Midbrain (tissue), 1 donor: ENCODE measurements at places on chromosomes 16 and 17.

- no peak for DNase-seq
These were observed 205.2 kb downstream of the STX8 start for GRCh38 chr17:9370467-9370866.

GRCh38 chr17:10251212-10251948 lies 53.0 kb upstream of the GAS7 start:
- no peak for DNase-seq

DNA sequence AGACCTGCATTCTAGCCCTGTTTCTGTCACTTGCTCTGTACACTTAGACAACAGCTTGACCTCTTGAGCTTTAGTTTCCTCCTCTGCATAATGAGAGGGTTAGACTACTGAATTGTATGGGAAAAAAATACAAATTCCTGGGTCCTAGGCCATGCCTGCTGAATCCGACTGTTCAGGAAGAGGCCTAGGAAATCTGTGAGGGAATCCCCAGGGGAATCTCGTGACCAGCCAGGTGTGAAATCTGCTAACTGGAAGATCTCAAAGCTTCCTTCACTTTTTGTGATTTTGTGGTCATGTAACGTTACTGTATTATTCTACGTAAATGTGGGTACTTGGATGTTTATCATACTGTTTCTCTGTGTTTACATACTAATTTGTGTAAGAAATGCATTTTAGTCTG lies 58.2 kb downstream of the CYLD start:
- no peak for DNase-seq

- no peak for DNase-seq
These were observed 16.0 kb downstream of the GUCY2D start for GRCh38 chr17:8018436-8018835.

- DNase-seq: no peak
These were observed 83.7 kb downstream of the RTN4RL1 start for GRCh38 chr17:1941272-1942065.

DNA sequence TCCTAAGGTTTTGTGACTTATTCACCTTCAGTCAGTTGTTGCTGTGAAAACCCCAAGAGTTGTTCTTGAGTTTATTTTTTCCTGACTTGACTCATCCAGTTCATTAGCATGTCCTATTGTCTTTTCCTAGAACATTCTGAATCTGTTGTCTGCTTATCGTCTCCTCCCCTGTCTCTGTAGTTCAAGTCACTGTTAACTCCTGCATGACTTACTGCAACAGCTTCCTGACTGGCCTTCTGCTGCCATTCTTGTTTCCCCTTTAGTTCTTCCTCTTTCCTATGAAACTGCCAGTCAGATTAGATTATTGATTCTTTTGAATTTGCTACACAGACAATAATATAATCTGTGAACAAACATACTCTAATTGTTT lies 161.5 kb downstream of the FTO start:
- DNase-seq: peak; percentile 48

- no peak for DNase-seq
These were observed 741 bp downstream of the PLK1 start for GRCh38 chr16:23679274-23679985.

GRCh38 chr16:17970816-17971331 lies 365.7 kb downstream of the NPIPA8 start:
- no peak for DNase-seq

DNA sequence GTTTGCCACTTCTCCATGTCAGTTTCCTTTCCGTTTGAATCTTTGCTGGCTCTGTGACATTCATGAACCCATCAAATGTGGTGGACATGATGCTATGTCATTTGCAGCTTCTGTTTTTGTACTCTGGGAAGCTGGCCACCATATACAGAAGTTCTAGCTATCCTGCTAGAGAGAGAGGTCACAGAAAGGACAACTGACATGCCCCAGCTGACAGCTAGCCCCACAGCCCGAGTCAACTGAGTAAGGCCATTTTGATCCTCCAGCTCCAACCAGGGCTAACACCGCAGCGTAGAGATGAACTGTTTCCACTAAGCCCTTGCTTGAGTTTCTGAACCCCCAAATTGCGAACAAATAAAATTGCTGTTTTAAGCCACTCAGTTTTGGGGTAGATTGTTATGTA lies 33.8 kb downstream of the CCDC42 start:
- no peak for DNase-seq

- DNase-seq: no peak
These were observed 54.2 kb downstream of the SREBF1 start for GRCh38 chr17:17782523-17783115.

DNA sequence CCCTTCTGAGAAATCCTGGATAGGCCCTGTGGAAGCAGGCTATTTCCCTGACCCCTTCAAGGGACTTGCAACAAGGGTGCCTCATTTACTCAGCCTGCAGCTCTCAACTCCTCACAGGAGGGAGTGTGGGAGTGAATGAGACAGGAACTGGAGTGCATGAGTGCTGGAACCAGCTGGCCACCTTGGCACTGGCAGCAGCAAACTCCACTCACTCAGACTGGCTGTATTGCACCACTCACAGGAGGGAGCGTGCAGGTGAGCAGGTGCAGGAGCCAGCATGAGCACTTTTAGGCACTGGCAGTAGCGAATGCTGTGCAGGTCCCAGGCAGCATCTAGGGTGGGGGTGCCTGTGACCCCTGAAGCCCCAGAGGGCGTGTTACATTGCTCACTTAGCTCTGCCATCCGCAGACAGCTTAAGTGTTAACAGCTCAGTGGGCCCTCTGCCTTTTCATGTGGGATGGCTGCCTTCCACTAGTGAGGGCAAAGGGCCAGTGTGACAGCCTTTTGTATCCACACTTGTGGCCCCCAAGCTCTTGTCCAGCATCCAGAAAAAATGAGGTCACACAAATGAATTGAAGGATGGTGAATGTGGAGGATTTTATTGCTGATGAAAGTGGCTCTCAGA lies 11.0 kb upstream of the ZNHIT3 start:
- peak; percentile 39 for DNase-seq

GRCh38 chr17:40361925-40362695 lies 2.4 kb downstream of the GJD3 start:
- DNase-seq: no peak

DNA sequence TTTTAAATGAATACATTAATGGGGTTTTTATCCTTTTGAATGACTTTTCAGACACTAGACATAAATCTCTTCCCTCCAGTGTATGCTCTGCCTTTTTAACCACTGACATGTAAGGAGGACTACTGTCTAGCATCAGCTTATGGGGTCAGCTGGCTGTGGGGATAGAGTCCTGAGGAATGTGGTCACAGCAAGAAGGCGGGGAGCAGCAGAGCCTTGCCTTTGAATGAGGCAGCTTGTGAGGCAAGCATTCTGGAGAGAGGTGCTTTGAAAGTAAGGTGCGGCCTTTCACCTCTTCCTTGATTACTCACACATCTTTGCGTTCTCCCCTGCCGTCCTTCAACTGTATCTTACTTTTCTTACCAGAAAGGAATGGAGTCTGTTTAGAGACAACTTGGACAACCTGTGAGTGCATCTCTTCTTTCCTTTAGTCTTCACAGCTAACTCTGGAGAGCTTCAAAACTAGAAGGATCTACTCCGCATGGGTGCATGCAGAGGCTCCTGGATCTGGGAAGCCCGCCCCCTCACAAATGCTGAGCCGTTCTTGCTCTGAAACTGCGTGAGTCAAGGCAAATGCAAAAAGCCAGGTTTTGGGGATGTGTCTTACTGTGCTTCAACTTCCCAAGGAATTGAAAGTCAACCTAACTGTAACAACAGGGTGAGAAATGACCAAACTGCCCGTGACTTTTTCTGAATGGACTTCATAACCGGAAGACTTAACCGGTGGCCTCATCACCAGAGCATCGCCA lies 49.9 kb downstream of the ADCY7 start:
- DNase-seq: no peak

- DNase-seq: no peak
These were observed 8.6 kb downstream of the DOK4 start for GRCh38 chr16:57477531-57478202.

GRCh38 chr17:65557349-65558310 lies 3.8 kb downstream of the AXIN2 start:
- no peak for DNase-seq

DNA sequence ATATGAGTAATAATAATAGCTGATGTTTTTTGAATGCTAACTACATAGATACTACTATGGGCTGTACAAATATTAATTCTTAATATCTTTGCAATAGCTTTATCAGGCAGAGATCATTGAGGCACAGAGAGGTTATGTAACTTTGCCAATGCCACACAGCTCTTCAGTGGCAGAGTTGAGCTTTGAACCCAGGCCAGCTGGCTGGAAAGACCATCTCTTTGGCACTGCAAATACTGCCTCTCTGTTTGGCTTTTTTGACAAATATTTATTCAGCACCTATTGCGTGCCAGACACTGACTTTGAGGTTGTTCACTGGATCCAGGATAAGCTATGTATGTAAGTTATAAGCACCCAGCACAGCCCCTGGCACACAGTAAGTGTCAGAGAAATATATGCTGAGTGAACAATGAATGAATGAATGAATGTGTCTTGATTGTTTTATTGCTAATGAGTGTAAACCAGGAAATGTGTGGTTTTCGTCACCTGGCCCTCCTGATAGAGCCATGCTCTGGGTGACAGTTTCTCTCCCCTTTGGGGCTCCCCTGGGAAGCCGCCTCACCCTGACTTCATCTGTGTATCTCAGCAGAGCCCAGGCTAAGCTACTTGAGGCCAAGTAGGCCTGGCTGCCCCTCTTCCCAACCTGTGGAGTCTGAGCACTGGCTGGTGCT lies 2.5 kb downstream of the AQP8 start:
- no peak for DNase-seq

DNA sequence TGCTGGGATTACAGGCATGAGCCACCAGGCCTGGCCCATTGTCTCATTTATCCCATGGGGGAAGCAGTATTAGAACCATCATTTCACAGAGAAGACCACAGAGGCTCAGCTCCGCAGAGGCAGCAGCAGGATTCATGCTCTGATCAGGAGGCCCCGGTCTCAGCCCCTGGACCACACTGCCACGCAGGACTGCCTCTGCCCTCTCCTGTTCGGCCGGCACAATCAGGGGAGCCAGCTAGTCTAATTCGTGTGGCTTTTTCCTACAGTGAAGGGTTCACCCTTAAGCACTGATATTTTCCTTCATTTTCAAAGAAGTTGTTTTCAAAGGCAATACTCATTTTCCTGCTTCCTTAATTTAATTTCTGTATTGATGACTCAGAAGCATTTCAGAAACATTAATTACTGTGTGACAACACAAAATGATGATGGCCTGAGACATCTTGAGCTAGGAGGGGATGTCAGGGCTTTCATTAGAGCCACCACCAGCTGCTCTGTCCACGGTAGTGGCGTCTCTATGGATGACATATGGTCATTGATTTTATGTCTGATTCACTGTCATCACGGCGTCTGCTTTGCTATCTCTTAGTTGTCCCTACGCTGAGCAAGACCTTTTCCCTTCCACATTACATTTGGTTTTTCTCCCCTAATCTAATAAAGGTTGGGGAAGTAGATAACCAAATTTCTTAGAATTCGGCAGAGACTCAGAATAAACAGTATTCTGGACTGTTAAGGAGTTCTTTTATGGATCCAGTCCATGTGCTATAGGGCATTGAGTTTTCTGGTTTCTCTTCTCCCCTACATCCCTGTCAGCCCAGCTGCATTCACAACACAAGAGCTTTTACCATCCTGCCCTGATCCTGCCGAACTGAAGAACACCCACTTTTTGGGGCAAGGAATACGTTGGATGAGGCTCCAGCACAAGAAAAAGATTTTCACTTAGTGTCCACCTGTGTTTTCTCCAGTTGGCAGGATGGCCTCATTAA lies 314.0 kb downstream of the SLC39A11 start:
- no peak for DNase-seq

DNA sequence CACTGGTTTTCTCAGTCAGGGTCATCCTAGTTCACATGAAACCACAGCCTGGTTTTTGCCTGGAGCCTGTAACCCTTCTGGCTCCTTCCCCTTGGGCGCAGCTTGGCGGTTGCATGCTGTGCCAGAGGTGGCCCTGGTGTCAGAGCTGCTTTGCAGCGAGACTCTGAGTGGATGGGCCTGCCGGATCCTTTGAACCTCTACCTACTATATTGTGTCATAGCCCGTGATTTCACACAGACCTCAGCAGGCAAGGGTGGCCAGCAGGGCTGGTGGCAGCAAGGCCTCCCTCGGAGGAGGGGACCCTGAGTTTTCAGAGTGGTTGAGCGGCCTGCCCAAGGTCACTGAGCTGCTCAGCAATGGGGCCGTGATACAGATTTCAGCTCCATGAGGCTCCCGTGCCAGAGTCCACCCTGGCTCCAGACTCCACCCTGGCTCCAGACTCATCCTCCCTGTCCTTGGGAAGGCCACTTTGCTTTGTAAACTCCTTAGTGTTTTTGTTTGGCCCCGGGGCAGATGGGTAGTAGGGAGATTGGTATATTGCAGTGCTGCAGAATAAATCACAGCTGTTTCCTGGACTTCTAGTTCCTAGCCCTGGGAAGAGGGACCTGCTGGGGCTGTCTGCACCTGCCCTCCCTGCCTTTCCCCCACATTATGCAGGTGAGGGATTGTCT lies 9.7 kb downstream of the MPRIP start:
- DNase-seq: no peak

- peak; percentile 77 for DNase-seq
These were observed at the start of gene CPNE2 for GRCh38 chr16:57091975-57092785. CPNE2 (plus strand) TSS chr16:57092583; CDS start chr16:57110743, 18,160 bp downstream.

GRCh38 chr16:15765880-15766279 lies 90.9 kb downstream of the MYH11 start:
- DNase-seq: peak; percentile 41

GRCh38 chr16:27632216-27632615 lies 82.3 kb downstream of the KATNIP start:
- DNase-seq: no peak

GRCh38 chr17:4645642-4646041 lies 4.2 kb upstream of the ALOX15 start:
- no peak for DNase-seq

GRCh38 chr17:76382351-76382802 lies 2.0 kb upstream of the SPHK1 start:
- no peak for DNase-seq

- DNase-seq: no peak
These were observed 37.1 kb downstream of the TRIM25 start for GRCh38 chr17:56876766-56877179.

GRCh38 chr17:65049085-65049756 lies 7.3 kb downstream of the GNA13 start:
- DNase-seq: no peak

- no peak for DNase-seq
These were observed 157.9 kb downstream of the PPM1E start for GRCh38 chr17:58913552-58913951.

GRCh38 chr17:44995436-44996001 lies 27.4 kb upstream of the C1QL1 start:
- DNase-seq: no peak
